ENCODE measurements at places on chromosomes 2 and 18.

DNA sequence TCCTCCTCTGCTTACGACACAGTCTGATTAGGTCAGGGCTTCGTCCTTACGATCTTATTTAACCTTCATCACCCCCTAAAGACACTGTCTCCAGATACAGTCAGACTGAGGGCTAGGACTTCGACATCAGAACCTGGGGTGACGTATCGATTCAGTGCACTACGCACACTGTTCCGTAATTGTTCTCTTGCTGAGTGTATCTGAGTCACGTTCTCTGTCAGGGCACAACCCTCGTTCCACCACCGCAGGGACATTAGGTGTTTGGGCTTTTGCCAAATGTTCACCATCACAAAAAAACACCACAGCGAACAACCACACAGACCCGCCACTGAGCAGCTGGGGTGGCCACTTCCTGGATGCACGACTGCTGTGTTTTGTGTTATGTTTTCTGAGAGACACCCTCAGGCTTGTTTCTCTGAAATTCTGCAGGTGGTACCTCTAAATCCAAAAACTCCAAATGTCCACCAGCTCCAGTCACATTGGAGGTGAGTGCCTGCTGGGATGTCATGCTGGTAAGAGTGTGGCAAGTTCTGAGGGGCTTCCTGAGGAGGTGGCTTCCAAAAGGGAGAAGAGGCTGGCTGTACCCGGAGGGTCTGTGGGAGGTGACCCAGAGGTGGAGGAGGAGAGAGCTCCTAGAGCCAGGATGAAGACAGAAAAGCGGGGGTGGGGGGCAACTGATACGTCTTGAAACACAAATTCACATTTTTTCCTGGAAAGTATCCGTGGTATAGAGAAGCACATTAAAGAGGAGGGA is 66.6 kb downstream of the ADNP2 start:
- no peak for DNase-seq

- no peak for DNase-seq
Observed at GRCh38 chr2:207791579-207792243, 22.0 kb upstream of the FZD5 start.

DNA sequence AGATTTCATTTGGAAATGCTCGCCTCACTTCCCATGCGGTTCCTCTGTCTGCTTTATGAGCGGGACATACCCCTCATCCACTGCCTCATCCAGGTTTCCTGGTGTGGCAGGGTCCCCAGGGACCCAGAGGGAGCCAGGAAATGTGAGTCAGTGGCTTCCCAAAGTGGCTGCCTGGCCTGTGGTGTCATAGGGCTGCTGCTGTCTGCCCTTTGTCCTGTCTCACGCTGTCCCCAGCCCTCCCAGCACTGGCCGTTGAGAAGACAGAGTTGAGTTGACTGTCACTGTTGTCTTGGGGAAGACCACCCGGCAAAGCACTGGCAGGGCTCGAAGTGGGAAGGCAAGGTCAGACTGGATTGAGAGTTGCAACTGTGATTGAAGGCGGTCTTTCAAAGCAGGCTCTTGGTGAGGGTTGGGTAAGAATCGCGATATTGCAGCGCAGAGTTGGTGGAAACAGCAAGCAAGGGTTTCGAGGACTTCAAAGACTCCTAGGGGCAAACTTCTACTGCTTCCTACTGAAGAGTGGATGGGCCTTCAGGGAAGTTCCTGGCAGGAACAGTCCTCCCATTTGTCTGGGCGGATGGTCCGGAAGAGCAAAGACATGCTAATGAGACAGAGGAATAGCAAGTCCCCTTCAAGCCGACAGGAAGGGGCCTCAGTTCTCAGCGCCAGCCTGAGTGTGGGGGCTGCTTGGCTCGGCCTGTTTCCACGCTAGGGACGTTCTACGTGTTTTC is 33.9 kb downstream of the RAB31 start:
- no peak for DNase-seq

DNA sequence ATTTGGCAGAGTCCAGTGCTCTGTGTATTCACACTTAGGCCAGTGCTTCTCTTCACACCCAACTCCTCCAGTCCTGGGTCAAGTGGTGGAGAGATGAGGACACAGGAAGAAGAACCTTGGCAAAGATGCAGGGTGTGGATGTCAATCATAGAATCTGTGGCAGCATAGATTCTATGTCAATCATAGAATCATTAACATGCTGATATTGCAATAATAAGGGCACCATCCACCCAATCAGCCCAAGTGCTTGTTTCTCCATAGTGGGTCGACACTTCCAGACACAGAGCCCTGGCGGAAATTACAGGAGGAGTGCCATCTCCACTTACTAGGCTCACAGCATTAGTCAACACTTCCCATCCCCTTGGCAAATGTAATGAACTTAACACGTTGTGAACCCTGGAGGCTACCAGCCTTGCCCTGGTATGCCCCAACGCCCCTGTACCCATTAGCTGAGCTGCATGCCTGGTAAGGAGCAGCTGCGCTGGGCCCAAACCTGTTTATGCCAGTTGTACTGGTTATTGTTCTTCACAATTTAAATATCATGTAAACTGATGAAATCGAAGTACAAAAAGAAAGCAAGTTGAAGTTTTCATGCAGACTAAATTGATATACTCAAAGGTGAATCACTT is 161.5 kb upstream of the SMAD2 start:
- no peak for DNase-seq

DNA sequence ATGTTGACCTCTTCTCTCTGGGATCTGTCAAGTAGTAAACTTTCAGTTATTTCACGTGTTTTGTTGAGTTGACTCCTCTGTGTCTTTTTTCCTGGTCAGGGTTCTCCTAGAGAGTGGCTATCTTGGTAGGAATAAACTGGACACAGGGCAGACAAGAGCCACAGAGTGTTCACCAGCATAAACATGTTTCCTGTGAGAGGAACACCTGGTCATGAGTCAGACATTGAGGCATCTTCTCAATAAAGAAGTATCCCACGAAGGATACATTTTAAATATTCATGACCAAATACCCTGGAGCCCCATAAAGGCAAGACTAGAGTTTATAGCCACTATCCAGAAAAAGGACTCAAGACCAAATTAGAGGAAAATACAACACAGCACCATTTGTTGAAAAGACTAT is 269.7 kb upstream of the ZNF521 start:
- no peak for DNase-seq

DNA sequence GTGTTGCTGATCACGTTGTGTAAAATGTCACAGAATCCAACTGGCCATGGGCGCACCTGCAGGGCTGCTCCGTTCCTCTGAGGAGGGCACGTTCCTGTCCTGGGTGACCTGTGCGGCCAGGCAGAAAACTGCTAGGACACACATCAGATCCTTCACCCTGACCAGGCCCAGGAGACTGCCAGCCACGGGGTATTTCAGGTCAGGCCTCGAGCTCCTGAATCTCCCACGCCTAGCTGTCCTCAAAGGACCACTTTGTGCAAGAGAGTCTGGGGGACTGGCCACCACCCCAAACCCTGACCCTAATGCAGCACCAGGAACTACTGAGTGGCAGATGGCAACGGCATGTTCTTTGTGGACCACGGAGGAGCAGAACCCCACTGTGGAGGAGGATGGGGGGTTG is 11.1 kb downstream of the PRLH start:
- DNase-seq, result no peak

GRCh38 chr18:48669180-48669675 is 130.4 kb downstream of the CTIF start:
- no peak for DNase-seq

- peak; percentile 44 for DNase-seq
Observed at GRCh38 chr2:5561006-5561405, 131.2 kb upstream of the SOX11 start.

GRCh38 chr2:203737360-203737759 is 30.9 kb downstream of the CD28 start:
- DNase-seq, result no peak

- no peak for DNase-seq
Observed at GRCh38 chr18:323253-323622, 55.4 kb upstream of the THOC1 start.

DNA sequence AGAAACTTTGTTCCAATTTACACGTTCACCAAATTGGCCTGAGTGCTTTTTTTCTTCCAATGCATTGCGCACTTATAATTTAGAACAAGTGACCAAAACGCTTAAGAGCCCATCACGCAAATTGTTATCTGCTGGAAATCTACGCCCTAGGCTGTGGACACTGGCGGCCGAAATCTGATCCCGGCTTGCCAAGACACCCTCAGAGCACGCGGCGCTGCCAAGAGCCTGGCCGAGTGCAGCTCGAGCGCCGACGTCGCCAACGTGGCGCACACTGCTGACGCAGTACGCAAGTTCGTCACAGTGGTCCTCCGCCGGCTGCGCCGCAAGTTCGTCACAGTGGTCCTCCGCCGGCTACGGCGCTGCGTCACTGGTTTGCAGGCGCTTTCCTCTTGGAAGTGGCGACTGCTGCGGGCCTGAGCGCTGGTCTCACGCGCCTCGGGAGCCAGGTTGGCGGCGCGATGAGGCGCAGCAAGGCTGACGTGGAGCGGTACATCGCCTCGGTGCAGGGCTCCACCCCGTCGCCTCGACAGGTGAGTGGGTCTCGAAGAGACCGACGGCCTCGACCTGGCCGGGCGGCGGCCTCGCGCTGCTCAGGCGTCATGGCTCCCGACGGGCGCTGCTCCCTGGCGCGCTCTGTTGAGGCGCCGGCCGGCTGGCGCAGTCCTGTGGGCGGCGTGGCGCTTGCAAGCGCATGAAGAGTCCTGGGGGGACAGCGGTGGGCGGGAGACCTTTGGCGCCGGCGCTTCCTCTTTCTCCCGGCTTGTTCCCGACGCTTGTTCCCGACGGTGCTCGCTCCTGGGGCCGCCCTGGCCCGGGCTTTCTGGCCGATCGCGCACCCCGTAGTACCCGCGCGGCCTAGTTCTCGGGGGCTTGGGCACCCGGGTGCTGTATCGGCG is at the start of gene RANBP2:
RANBP2 (plus strand) TSS at position 334 of the 896 bp plus-strand sequence; CDS start at position 459, 125 bp downstream.
- peak; percentile 97 for DNase-seq

GRCh38 chr2:99858951-99859596 is 283.3 kb downstream of the AFF3 start:
- DNase-seq, result no peak

- no peak for DNase-seq
Observed at GRCh38 chr18:1559563-1559962, 654.9 kb downstream of the ADCYAP1 start.

DNA sequence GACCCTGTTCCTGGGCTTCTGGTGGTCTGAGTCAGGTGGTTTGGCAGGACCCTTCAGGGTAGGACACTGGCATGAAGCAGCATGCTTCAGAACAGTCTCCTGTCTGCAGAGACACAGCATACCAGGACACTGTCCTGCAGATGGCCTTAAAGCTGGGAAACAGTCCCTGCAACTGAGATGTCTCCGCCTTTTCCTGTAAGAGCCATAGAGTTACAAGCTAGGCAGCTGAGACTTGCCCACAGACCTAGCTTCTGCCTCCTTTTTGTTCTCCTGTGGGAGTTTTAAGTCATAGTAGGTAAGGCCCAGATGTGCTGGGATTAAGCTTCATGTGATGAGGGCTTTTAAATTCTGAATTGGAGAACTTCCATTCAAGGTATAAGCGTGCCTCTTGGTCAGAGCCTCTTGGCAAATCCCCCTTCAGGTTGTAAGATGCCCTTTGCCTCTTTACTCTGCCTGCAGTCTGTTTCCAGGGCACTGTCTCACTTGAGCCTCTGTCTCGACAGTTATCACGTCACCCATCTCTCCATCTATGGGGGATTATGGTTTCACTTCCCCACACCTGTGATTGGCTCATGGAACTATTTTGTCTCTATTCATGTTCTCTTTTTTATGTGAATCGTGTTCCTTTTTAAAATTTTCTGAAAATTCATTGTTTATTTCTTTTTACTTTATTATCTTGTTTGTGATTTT is 51.8 kb downstream of the COA5 start:
- DNase-seq, result no peak

- no peak for DNase-seq
Observed at GRCh38 chr18:2978661-2979106, 34.3 kb downstream of the LPIN2 start.

DNA sequence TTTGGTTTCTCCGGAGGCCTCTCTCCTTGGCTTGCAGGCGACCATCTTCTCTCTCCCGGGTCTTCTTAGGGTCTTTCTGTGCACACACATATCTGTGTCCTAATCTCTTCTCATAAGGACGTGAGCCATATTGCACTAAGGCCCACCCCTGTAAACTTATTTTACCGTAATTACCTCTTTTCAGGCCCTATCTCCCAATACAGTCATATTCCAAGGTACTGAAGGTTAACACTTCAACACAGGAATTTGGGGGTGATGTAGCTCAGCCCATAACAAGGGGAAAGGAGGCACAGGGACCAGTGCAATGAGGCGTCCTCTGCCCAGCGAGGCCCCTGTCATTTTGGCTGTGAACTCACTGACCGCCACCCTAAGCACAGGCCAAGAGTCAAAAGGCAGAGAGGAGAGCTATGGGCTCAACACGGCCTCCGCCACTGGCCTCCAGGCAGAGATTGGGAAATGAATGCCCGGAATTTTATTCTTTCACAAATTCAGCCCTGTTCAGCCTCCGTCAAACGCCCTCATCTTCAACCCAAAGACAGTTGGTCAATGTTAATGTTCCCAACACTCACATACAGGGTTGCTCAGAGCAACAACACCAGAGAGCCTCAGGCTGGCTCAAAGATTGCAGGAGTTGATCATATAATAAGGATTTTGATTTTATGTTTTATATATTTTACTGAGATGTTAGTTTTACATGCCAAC is 15.9 kb upstream of the NMUR1 start:
- DNase-seq, result no peak

DNA sequence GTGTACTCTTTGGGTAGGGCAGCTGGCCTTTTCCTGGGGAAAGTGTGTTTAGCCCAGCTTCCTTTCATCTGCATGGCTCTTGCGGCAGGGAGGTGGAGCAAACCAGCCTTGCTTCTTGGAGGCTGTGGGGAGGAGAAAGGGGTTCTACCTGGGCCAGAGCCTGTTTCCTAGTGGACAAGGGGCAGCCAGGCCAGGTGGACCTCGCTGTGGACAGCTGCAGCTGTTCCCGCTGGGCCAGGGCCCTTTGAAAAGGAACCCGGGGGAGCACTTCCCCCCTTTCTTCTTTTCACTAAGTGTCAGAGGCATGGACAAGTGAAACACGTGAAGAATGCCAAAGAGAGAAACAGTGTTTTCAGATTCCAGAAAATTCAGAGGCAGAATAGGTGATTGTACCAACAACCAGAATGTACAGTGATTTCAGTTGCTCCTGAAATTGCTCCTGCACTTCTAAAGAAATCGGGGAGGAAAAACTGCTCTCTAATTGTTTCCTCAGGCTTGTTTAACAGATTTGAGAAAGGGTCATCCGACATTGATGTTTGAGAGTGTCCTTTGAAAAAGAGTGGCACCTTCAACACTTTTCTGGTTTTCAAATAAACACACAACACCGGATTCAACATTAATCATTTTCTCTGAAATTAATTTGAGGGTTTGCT is 3.9 kb downstream of the GLI2 start:
- DNase-seq, result no peak

All from Right ventricle myocardium superior (tissue), 1 donor.